ENCODE measurements at places on chromosomes 4 and X.

DNA sequence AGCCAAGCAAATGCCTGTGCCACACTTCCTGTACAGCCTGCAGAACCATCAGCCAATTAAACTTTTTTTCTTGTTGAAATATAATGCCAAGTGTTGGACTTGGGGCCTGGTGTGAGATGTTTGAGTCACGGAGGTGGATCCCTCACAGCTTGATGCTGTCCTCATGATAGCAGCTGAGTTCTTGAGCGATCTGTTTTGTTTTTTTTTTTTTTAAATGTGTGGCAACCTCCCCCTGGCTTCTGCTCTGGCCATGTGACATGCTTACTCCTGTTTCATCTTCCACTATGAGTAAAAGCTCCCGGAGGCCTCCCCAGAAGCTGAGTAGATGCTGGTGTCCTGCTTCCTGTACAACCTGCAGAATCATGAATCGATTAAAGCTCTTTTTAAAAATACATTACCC, 973.3 kb upstream of the FTHL17 start:
- DNase-seq, result no peak

- no peak for DNase-seq
Measured at GRCh38 chrX:9903146-9903545, 64.0 kb upstream of the CLDN34 start.

DNA sequence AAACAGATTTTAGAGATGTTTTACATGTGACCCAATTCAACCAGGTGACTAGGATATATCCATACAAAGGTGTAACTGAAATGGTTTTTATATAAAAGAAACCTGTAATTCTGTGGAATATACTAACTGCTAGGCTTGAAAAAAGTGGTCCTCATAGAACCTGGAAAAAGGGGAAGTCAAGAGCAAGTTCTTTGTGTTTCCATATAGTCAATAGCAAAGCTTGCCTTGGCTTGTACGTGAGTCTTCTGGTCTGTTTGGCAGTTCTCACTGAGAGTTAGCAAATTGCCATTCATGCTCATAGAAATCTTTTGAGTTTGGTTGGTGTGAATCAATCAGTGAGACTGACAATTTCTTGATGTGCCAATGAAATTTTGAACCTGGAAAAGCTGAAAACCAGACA, 79.4 kb upstream of the SMIM10 start:
- DNase-seq, result no peak

GRCh38 chr4:87530868-87531267, 1.7 kb upstream of the SPARCL1 start:
- DNase-seq, result no peak

- DNase-seq, result no peak
Measured at GRCh38 chr4:181698221-181698620, 545.0 kb upstream of the TENM3 start.

DNA sequence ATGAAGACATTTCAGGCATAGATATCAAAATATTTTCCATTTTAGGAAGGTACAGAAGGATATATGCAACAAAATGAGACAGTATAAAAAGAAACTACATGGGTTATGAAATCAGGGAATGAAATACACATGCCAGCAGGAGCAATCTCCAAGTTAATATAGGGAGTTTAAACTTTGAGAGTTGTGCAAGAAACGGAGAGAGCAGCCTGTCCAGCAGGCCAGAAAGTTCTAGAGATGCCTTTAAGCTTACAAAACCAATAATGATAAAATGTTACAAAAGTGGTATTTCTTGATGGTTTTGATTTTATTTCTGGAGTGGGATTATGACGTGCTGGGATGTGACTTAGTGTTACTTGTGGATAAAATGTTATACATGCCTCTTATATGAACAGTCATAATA, 2047.9 kb downstream of the ARAP2 start:
- DNase-seq, result no peak

GRCh38 chrX:23937100-23937499, 29.3 kb downstream of the CXorf58 start:
- no peak for DNase-seq

DNA sequence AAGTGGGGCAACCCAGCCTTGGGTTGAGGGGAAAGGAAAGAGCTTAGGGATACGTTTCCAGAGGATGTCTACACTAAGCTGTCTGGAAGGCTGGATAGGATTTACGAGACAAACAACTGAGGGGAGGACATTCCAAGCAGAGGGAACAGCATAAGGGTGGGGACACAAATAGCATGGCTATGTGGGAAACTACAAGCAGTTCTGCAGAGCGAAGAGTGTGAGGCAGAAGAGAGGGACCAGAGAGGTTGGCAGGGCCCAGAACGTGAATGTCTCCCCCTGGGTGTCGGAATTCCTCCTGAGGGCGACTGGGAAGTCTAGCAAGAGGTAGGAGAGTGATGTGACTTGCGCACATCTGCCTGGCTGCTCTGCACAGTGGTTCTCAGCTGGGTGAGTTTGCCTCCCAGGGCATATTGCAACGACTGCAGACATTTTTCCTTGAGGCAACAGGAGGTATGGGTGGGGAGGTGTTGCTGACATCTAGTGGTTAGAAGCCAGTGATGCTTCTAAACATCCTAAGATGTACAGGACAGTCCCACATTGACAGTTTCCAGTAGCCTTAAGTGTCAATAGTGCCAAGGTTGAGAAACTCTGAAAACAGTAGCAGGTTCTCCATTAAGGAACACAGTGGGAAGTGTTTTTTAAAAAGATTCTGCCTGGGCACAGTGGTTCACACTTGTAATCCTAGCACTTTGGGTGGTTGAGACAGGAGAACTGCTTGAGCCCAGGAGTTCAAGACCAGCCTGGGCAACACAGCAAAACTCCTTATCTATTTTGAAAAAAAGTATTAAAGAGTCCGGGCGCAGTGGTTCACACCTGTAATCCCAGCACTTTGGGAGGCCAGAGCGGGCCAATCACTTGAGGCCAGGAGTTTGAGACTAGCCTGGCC, 9.2 kb downstream of the NDUFA1 start:
- DNase-seq, result peak; percentile 12

GRCh38 chrX:73561801-73562200, 1.2 kb upstream of the CHIC1 start:
- no peak for DNase-seq

GRCh38 chr4:122830426-122831095, 3.9 kb downstream of the FGF2 start:
- no peak for DNase-seq

DNA sequence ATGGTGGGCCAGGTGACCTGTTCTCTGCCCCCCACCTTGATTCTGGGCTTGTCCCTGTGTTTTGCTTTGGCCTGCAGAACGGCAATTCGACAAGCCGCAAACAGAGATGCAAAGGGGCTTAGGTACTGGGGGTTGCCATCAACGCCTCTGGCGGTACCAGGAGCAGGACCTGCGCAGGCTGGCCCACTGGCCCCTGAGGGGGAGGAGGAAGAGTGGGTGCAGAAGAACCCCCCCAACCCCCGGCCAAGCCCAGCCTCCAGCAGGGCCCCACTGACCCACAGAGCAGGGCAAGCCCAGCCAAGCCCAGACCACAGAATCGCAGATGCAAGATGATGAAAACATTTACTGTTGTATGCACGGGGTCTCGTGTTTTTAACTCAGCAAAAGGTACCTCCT, 89.4 kb downstream of the PPP2R2C start:
- no peak for DNase-seq

DNA sequence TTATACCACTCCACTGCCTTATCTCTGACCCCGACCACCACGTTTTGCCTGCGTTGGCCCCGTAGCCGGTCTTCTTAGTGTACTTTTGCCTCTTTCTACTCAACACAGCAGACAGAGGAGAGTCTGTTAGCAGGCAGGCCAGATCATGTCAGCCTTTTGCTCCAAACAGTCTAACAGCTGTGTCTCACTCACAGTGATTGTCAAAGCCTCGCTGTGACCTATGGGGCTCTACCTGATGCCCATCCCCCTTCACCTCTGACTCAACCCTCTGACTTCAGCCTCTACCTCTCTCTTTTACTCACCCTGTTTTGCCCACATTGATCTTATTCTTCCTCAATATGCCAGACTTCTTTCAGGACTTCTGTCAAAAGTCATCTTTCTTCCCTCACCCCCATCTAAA, 127.1 kb downstream of the TRIML1 start:
- DNase-seq, result no peak

DNA sequence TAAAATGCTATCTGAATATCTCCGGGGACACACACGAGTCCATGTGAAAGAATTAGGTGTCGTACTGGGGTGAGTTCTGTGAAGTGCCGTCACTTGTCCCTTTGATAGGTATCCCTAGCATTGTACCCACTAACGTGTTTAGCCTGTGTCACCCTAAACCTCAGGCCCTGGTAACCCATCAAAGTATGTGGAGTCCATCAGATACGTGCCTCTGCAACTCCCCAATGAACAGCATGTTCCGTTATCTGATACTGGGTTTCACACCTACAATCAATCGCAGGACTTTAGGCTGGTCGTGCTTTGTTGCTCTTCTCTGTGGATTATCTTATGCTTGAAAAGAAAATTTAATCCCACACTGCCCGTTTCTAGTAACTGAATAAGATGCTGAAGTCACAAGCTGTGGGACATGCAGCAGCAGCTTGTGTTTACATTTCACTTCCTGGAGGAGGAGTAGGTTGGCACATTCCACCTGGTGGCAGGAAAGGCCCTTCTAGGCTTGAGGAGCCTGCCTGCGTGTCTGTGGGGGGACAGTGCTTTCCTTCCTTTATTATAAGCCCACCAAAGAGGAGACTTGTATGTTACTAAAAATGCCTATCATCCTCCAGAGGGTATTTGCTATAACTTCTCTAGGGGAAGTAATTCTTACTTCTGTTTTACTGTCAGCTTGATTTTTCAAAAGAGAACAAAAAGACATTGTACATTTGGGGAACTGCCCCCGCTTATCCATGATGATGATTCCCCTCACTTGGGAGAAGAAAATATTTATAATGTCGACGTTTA, 127.2 kb downstream of the FNIP2 start:
- no peak for DNase-seq

DNA sequence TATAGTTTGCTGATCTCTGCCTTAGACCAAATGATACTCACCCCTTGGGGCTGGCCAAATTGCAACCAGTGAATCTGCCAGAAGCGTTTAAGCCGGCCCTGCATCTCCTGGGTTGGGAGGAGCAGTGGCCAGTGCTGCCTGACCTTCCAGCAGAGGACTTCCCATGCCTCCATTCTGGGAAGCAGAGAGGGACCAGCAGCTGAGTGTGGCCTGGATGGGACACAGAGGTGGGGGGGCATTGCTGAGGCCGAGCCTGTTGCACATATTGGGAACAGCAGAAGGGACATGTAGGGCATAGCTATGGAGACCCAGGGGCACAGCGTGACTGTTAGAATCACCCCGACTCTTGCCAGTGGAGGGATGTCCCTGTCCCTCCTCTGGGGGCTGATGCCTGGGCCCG, 93.3 kb downstream of the CPZ start:
- no peak for DNase-seq

DNA sequence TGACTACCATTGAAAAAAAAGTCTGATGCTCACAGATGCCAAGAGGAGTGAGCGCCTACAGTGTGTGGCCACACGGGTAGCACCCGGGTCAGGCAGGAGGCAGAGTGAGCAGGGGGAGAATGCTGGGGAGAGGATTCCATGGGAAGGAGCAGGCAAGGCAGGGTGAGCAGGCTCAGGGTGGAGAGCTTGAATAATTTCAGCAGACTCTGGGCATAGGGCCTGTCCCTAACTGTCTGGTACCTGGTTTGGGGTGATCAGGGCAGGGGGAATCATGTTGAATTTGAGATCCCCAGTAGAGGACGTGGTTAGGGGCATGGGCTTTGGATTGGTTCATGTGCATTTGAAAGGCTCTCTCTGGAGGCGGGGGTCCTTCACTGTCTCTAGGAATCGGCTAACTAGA, 51.2 kb upstream of the TLR3 start:
- no peak for DNase-seq

DNA sequence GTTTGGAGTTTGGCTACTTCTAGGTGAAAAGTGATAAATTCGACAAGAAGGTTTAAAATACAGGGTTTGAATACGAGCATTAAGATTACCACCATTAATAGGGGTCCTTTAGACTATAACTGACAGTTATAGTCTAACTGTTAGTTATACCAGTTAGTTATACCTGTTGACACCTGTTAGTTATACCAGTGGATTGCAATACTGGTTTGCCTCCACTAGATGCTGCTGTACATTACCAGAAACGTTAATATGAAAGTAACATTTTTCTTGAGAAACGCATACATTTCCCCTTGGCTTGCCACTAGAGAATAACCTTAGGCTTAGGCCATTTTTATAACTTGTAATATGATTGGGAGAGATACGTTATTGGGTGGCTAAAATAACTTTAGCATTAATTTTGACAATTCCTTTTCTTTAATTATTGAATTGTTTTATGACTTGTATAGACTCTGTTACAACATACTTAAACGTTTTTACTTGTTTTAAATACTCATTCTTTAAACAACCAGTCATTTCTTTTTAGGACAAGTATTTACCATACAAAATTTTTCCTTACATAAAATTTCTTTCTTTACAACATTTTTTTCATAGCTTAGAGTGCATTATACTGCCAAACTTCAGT, 911.2 kb downstream of the FSTL5 start:
- DNase-seq, result no peak

DNA sequence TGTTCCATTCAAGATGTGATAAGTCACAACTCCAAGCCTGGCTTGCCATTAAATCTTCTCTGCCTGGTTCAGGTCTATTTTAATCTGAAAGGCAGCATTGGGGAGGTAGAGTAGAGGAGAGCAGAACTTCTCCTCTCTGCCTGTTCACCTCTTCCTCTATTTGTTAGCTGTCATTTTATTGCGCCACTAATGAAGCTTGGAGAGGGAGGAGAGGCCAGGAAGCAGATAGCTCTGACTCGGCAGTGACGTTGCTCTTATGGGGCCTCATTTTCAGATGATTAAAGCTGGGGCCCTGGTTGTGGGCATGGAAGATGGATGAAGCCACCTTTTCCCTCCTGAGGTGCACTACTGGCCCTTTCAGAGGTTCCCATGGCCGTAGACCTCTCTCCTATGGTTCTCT, 207.3 kb downstream of the MID1IP1 start:
- no peak for DNase-seq

GRCh38 chrX:77917294-77917933, 6.9 kb downstream of the ATP7A start:
- DNase-seq, result peak; percentile 19

GRCh38 chr4:77820649-77821561, 1.7 kb upstream of the CNOT6L start:
- DNase-seq, result no peak

DNA sequence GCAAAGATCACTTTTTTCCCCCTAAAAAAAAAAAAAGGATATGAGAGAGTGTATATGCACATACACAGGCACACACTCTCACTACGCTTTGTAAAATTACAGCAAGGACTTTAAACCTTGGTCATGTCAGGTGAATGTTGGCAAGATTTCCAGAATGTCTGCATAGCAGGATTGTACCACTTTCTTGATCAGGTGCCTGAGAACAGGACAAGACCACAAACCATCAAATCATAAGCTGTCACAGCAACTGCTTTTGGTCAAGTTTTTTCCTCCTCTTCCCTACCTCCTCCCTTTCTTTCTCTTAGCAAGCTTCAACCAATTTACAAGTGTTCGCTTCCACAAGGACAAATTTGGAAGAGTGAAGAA, 15.3 kb downstream of the PPARGC1A start:
- no peak for DNase-seq

GRCh38 chr4:37890801-37891259, at the start of gene TBC1D1:
Gene TBC1D1 (plus strand): TSS chr4:37891084. CDS start chr4:37902096, 11,012 bp downstream.
- DNase-seq, result peak; percentile 18

GRCh38 chr4:174252412-174252811, 31.1 kb downstream of the FBXO8 start:
- no peak for DNase-seq

- DNase-seq, result peak; percentile 86
Measured at GRCh38 chrX:10098270-10098713, 58.5 kb upstream of the CLCN4 start.

GRCh38 chr4:113919611-113920010, 59.8 kb downstream of the ARSJ start:
- DNase-seq, result no peak
